ENCODE measurements at places on chromosomes 2 and 18.
A peak's percentile ranks its signal among the peaks of the same experiment; 100 is the strongest.

- no peak for DNase-seq
Observed at GRCh38 chr2:10256031-10256514, 46.6 kb upstream of the HPCAL1 start.

- DNase-seq: no peak
Observed at GRCh38 chr2:186607660-186608324, 17.9 kb downstream of the ITGAV start.

- DNase-seq: no peak
Observed at GRCh38 chr2:20565623-20566236, 85.2 kb downstream of the HS1BP3 start.

- DNase-seq: peak; percentile 44
Observed at GRCh38 chr2:216279031-216279430, 93.3 kb downstream of the MARCHF4 start.

GRCh38 chr2:58006256-58006951, 40.2 kb upstream of the VRK2 start:
- DNase-seq: peak; percentile 40

GRCh38 chr18:58024139-58024538, 19.9 kb upstream of the NEDD4L start:
- DNase-seq: no peak

- DNase-seq: no peak
Observed at GRCh38 chr18:54193786-54194185, 30.7 kb downstream of the MBD2 start.

DNA sequence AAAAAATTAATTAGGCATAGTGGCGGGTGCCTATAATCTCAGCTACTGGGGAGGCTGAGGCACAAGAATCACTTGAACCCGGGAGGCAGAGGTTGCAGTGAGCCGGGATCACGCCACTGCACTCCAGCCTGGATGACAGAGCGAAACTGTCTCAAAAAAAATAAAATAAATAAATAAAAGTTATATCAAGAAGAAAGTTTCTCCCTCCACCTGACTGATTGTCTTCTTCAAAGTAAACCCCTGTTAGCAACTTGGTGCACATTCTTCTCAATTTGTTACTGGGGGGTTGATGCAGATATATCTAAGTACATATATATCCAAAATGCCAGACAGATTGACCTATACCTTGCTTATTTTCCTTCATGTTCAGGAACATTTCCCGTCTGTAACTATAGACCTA, 5.2 kb upstream of the MYCN start:
- no peak for DNase-seq

GRCh38 chr18:58028109-58028784, 15.8 kb upstream of the NEDD4L start:
- no peak for DNase-seq

DNA sequence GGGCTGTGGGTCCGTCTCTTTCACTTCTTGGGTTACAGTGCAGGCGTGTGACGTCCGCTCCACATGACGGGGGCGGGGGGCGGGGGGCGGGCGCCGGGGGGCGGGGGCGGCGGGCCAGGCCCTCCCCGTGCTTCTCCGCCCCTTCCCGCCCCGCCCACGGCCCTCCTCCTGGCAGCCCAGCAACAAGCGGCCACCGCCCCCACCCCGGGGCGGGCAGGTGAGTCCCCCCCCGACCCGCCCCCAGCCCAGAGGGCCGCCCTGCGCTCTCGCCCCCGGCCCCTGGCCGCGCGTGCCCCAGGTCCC, 3.6 kb downstream of the ZNF516 start:
- peak; percentile 49 for DNase-seq

DNA sequence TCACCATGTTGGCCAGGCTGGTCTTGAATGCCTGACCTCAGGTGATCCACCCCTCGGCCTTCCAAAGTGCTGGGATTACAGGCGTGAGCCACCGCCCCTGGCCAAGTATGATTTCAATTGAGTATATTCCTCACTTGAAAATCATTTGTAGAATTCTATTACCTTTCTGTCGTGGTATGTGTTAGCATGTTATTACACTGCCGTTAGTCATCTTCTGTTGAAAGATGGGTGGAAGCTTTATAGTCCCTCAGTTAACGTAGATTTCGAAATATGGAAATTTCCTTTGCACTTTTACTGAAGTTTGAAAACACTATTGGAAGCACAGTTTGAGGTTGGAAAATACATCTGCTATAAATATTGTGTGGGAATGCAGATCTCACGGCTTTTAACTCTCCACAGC, 14.7 kb downstream of the NIFK start:
- peak; percentile 95 for DNase-seq

DNA sequence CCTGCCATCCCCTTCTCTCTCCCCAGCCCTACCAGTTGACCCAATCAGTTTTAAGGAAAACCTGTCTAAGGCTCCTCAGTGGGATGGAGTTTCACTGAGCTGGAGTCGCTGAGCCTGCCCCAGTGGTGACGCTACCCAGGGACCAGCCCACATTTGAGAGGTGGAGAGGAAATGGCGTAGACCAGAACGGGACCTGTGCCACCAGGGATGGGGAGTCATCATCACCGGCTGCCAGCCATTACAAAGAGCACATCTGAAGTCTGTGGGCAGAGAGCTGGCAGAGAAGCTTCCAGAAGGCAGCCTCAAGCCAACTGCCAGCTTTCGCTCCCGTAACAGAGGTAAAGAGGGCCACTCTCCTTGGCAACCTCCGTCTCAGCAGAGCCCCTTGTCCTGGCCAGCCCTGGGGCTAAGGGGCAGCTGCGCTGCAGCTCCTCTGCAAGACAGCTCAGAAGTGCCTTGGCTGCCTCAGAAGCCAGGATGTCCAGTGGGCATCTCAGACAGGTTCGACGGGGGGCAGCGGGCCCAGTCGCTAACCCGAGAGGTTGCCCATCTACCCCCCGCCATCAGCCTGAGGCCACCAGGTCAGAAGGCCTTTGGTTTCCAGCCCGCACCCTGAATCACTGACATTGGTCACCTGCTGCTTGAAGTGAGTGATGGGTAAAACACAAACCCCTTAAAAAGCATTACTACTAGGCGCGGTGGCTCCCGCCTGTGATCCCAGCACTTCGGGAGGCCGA, 15.4 kb downstream of the SDC1 start:
- no peak for DNase-seq

DNA sequence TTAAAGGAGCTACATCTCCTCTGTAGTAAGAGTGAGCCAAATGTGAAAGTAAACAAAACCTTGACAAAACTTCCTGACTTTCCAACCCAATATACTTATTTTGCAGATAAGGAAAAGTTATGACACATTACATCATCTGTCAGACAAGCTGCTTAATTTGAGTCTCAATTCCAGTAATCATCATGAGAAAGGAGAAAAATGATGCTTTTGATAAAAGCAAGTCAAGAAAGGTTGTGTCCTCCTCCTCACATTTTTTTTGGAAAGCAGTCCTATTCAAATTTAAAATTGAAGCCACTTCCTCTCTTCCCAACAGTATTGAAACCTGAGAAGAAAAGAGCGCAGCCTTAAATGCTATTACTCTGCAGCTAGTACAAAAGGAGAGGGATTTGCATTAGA, 519.6 kb downstream of the LRP1B start:
- no peak for DNase-seq

GRCh38 chr2:6932828-6933227, 15.6 kb downstream of the RNF144A start:
- DNase-seq: no peak

DNA sequence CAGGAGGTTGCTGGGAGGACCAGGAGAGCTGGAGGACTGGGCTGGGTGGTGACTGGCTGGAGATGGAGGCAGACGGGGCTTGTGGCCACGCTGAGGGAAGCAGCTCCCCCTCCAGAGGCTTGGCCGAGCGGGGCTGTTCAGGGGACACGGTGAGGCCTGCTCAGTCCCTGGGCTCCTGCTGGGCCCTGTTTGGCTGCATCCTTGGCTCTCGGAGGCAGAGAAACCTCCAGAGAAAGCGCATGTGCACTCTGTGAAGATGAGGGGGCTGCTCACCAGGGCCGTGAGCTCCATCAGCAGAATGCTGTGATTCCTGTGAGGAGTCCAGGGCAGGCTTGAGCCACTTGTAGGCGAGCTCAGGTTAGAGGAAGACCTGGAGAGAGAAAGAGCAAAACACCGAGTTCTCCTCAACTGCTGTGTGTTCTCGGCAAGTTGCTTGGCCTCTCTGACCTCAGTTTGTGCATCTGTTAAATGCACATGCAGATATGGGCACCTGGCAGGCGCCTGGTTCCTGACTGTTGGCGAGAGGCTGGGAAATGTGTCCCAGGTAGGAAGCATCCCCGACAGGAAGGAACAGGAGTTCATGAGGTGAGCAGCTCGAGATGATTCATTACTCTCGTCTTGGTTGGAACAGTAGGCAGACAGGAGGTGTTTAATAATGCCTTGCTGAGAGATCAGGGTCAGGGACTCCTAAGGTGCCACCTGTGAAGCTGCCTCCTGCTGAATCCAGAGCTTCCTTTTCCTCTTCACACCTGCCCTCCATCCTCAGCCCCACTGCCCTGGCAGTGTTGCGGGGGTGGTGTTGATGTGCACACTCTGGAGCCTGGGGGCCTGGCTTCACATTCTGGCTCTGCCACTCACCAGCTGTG, 941 bp downstream of the ZAP70 start:
- no peak for DNase-seq

DNA sequence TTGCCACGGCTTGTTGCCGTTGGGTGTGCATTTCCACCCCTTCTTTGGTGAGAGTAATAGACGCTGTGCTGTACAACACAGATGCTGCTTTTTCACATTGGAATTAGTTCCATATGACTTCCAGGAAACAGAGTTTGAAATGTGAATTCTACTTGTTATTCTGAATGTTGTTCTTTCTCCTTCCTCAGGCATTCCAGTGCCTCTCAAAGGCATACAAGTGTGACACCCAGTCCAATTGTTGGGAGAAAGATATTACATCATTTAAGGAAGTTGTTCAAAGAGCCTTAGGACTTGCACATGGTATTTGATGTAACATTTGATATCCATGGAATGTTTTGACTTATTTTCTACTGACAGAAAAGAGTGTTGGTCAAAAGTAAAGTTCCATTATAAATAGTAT, 134.4 kb upstream of the LTBP1 start:
- DNase-seq: peak; percentile 57

DNA sequence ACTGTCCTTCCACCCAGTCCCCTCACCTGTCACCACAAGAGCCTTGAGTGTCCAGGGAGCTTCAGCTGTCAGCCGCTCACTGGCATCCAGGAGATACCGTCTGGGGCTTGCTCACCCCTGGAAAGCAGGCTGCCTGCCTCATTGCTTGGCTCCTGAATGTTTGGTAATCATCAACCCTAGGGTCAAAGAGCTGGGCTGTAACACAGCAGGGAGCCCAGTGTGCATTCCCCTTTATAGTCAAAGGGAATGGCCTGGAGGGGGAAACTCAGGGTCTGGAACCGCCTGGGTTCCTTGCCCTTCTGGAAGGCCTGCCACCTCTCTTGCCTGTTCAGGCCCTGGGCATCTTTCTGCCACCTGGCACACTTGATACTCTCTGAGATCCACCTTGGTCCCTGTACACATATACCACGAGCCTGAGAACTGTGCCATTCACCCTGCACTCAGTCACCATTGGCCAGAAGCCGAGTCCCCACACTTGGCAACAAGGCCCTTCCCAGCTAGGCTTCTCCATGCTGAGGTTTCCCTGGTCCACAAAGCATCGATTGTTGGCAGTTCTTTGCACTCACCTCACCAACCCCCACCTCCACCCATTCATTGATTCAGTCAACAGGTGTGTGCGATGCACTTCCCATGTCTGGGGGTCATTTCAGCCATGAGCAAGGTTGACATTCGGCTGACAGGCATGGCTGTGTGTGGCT, 35.0 kb downstream of the TPRKB start:
- DNase-seq: no peak

DNA sequence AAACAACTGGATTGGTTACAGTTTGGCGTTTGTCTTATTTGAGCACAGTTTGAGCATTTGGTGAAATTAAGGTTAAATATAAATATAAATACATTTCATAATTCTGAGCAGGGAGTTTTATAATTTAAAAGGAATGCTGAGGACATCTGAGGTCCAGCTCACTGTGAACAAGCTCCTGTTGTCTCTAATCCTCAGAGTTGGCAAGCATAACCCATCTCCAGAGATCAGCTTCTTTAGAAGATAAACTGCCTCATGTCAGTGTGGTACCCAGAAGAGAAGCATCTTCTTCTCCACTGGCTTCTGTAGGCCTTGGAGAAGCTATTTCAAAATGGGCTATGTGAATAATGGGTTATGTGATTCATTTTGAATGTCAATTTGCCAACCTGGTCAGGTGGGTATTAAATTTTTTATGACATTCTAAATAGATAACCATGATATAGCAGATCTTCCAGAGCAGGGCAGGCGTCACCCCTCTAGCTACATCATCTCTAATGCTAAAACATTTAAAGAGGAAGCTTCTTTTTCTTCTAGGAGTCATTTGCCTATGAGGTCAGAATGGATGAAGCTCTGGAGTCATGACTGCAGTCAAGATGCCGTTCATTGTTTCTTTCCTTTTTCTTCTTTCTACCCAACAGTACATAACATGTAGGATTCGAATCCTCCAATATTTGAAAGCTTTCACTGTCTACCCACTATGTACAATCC, 324.0 kb downstream of the RNF144A start:
- DNase-seq: no peak

GRCh38 chr2:35114765-35115164, 1240.8 kb upstream of the CRIM1 start:
- DNase-seq: no peak

GRCh38 chr2:211113334-211114175, 557.2 kb downstream of the CPS1 start:
- no peak for DNase-seq

GRCh38 chr2:239910404-239910803, 114.7 kb downstream of the NDUFA10 start:
- DNase-seq: no peak

- DNase-seq: no peak
Observed at GRCh38 chr2:62339413-62339812, 143.5 kb downstream of the B3GNT2 start.

DNA sequence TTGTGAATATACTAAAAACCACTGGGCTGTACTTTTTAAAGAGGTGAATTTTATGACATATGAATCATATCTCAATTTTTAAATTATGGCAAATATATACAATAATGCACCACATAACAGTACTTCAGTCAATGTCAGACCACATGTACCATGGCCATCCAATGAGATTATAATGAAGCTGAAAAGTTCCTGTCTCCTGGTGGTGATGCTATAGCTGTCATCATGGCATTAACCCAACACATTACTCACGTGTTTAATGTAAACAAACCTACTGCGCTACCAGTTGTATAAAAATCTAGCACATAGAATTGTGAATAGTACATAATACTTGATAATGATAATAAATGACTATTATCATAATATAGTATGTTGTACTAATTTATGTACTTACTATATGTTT, 77.6 kb upstream of the ID2 start:
- DNase-seq: no peak

DNA sequence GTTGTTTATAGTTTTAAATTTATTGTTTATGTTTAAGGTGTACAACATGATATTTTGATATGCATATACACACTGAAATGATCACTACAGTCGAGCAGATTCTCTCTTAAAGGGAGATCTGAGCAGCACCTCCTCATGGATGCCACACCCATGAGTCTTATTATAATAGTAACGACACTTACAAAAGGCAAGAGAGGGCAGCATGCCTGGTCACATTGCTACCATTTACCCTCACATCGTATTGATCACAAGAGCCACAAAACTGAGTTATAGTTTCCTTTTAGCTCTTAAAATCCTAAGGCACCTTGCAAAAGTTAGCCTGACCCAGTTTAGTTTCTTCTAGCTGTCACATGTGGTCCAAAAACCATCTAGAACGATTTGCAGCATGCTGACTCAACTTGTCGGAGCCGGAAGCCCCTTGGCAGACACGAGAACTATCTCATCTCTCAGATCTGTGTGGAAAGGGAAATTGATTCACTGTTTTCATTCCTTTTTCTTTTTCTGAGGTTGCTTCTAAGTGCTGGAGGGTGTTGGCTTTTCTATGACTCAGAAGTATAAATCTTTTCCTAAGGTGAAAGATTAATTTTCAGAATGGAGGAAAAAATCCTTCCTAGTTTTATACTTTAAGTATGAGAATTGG, 85.3 kb downstream of the CDC42EP3 start:
- DNase-seq: peak; percentile 95

All from AG10803 (cell line).